ENCODE measurements at places on chromosomes 7 and 10.

DNA sequence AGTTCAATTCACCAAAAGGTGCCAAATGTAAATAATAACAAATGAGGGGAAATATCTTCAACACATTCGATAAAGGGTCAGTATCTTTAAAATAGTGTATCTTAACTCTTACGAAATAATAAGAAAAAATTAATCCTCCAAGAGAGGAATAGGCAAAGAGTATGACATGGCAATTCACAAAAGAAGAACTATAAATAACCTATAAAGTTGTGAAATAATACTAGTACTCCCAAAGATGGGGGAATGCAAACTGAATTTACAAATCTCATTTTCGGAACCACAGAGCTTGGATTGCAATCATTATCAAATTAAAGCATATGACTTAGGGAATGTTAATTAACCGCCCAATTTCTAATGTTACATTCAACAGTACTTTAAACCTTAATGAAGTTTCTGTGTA is 78.2 kb upstream of the TARP start:
- no peak for DNase-seq

GRCh38 chr10:126016882-126017281 is 120.5 kb downstream of the FANK1 start:
- no peak for DNase-seq

GRCh38 chr7:139940866-139941265 is 111.8 kb downstream of the TBXAS1 start:
- DNase-seq, result no peak

DNA sequence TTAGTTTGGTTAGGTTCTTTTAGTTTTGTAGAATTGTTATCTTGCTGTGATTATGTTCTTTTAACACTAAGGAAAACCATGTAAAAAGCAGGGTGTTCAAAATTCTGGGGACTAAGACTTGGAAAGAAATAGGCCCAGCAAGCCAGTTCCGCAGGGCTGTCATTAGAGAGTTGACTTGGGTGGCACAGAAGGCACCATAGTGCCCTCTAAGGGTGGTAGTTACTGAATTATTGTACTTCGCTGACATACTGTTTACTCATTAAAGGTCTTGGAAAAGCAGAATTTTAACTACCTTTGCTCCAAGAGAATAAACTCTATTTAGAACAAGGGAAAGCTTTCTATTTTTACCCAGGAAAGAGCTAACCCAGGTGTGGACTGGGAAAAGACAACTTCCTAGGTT is 86.5 kb downstream of the OTUD1 start:
- DNase-seq, result no peak

DNA sequence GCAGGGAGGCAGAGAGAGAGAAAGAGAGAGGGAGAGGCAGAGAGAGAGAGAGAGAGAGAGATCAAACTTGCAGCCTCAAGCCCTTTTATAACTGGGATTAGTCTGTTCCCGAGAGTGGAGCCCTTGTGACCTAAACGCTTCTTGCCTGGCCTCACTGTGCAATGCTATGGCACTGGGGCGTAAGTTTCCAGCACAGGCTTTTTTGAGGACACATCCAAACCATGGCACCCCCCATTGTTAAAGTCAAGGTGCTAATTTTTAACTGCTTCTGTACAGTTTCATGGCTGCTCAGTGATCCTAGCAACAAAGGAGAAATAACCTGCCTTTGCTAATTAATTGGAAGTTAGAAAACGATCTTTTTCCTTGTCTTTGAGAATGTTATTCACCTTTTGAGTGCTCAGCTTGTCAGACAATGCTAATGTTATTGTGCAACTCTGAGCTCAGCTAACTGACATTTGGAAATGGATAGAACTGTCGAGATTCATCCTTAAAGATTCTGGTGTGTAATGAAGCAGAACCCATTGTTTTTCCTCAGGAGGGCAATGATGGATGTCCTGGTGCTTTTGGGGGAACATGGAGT is 268.4 kb downstream of the GLRX3 start:
- no peak for DNase-seq

GRCh38 chr7:4302203-4302905 is 379.7 kb upstream of the FOXK1 start:
- DNase-seq, result no peak

DNA sequence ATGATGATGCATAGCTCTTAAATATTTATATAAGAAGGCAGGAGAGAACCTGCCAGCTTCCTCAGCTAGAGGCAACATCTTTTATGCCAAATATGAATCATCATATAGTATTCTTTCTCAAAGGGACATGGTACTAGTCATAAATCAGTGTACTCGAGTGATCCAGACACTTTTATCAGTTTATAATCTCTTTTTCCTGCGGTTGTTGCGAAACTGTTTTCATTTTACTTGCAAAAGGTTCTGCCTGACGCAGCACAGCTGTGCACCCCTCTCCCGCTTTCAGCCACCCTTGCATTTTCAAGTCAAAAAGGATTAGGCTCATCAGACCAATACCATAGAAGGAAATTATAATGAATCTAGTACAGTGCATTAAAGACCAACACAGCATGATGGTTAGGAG is 332.3 kb upstream of the PRKCQ start:
- no peak for DNase-seq

DNA sequence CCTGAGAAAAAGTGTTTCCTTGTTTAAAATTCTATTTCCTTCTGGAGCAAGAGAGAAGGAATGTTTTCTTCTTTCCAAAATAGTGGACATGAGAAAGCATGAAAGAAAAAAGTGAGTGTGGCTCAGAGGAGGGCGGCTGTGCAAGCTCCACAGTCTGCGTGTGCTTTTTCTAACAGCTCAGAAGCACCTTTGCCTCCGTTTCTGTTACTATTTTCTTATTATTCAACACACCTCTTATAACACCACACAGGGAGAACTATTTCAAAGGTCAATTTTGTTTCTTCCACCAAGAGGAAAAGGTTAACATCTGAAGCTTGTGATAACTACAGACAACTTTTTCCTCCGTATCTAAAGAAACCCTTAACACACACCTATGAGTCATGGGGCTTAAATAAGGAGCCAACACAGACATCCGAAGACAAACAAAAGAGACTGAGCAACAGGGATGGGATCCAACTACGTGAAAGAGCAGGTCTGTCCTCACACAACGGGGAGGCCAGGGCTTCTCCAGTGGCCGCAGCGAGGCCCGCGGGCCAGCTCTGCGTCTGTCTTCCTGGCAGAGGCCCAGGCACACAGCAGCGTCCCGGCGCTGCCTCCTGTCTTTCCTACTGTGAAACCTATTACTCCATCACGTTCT is 36.2 kb upstream of the NCAPG2 start:
- DNase-seq, result no peak

DNA sequence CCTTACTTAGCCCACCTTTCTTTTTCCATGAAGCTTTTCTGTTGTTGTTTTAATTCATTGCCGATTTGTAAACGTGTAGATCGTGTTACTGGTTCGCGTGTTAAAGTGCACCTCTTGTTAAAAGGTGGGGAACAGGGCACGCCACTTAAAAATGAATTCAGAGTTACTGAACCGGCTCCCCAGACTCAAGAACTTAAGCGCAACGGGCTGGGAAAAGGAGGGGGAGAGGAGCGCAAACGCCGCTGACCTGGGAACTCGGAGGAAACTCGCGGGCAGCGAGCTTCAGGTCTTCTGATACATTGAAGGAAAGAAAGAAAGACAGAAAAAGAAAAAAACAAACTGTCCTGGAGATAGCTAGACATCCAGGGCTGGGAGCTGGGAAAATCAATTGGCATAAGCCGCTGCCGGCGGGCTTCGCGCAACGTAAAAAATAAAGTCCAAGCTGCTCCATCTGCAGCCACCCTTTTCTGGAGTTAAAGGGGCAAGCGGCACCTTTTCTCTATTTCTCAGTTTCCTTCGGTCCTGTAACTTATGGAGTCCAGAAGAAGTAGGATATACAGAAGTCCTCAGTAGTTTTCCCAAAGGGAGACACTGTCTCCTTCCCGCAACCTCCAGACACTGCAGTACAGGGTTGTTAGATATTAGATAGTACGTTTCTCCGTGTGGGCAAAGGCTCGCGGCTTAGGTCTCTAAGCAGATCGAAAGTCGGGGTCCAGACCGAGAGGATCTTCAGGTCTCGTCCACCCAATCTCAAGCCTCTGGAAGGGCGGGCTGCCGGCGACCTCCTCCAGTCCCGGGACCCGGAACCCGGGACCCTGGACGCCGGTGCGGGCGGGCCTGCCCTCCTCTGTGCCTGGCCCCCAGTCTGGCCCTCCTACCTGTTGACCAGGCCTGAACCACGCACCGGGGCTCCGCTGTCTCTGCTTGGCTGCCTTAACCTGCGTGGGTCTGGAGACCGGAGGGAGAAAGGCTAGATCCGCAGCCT is 1.8 kb upstream of the DLX6 start:
- no peak for DNase-seq

DNA sequence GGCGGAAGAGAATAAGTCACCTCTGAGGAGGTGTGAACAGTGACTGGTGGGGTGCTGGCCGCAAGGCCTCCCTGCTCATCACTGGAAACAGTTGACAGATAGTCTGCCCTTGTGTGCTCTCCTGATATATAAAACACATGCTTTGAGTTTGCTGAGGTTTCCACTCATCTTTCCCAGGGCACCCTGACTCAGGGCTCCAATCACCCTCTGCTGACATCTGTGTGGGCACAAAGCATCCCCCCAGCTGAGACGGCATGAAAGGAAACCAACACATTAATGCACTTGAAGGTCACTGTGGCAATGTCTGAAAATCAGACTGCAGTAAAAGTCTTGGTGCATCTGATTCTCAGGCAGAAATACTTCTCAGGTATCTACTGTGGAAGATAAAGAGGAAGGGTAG is 49.8 kb downstream of the EPDR1 start:
- no peak for DNase-seq

GRCh38 chr7:2497500-2498336 is 21.5 kb upstream of the GRIFIN start:
- no peak for DNase-seq

DNA sequence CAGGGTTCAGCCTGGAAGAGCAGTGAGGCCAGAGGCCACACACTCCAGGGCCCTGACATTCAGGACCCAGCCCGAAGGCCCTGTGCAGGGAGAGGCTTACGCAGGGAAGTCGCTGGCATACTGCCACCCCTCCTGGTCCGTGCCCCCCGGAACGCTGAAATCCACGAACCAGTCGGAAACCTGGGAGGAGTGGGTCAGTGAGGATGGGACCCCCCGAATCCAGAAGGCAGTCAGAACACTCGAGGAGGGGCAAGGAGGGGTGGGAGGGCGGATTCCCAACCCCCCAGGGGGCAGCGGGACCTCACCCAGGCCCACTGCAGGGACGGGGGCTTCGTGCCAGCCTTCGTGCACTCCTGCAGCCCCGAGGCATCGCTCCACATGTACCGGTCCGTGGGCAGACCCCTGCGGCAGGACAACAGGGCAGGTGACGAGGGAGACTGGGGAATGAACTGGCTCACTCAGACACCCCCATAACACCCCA is 13.5 kb downstream of the BHLHA15 start:
- no peak for DNase-seq

DNA sequence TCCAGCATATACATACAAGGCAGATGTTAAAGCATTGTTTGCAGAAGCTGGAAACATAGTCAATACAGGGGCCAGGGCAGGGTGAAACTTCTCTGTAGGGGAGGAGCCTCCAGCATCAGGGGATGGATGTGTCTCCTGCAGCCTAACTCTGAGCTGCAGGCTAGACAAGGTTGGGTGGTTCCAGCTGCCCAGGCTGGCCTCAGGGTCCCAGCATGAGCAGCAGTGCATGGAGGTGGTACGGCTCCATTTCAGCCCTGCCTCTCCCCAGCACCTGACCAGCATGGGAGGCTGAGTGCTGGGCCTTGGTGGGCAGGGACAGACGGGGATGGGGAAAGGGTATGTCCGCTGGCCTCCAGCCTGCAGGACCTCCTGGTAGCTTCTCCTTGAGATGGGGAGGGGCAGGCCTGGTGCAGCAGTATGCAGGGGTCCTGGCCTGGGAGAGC is 7.4 kb upstream of the TBRG4 start:
- DNase-seq, result no peak

- no peak for DNase-seq
Observed at GRCh38 chr7:101519324-101520023, 109.6 kb downstream of the MYL10 start.

- DNase-seq, result no peak
Observed at GRCh38 chr10:35004651-35005050, 85.5 kb downstream of the CUL2 start.

DNA sequence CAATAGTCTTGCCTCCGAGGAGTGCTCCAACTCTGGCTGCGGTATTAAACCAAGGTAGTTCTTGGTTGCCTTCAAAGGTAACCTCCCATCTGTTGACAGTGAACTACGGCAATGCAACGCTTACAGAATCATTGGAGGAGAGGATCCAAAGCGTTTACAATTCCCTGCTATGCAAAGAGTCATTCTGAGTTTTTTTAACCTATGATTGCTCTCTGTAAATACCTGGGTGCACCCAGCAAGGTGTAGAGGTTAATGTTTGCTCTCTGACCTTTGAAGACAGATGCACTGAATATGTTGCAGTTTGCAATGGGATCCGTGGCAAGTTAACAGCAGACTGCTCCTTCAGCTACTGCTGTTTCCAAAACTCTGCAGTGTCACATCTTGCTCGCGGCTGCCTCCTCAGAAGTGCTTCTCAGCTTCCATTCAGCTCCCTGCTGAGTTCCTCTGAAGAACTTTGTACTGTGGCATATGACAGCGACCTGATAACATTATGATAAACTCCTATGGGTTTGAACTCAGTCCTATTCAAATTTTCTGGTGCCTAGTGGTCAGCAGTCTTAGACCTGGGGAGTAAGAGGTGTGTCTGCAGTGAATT is 29.0 kb downstream of the KIAA1217 start:
- no peak for DNase-seq

- no peak for DNase-seq
Observed at GRCh38 chr10:865924-866576, 65.5 kb downstream of the LARP4B start.

- DNase-seq, result no peak
Observed at GRCh38 chr10:127523476-127523875, 25.6 kb upstream of the NPS start.

DNA sequence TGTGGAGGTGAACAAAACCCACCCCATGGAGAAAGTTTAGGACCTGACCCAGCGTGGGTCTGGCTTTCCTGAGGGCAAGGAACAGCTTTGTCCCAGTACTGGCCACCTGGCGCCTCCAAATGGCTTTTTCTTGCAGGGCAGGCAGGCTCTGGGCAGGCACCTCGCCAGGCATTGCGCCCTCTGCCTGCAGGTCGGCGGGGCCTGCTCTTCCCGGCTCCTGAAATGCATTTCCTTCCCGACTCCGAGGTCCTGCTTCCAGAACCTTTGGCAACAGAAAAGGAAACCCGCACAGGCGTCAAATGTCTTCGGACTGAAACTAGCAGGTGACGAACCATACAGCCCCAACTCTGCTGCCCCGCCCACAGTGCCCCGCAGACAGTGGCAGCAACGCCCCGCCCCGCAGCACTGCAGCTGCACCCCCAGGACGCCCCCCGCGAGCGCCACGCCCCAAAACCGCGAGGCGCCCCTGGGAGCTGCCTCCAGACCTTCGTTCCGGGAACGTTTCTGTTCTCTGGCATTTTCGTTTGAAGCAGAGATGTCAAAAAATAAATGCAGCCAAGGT is 65.5 kb downstream of the C10orf143 start:
- no peak for DNase-seq

GRCh38 chr7:135102372-135102771 is 45.5 kb upstream of the TMEM140 start:
- no peak for DNase-seq

Measured in stimulated activated CD8-positive, alpha-beta memory T cell treated with anti-CD3 and anti-CD28 coated beads, Interleukin-7, amount 100 ng/mL, for 24 hours (primary cell).